ENCODE measurements at places on chromosomes 12 and 14.

GRCh38 chr12:43758247-43758727, 303 bp downstream of the PUS7L start:
- DNase-seq = no peak

GRCh38 chr12:80716696-80717469, at the start of gene MYF5:
TSS of gene MYF5 (plus strand) at chr12:80716912. CDS start at chr12:80717064, 152 bp downstream.
- DNase-seq = no peak

GRCh38 chr14:58941629-58942028, 246.8 kb upstream of the DAAM1 start:
- no peak for DNase-seq

DNA sequence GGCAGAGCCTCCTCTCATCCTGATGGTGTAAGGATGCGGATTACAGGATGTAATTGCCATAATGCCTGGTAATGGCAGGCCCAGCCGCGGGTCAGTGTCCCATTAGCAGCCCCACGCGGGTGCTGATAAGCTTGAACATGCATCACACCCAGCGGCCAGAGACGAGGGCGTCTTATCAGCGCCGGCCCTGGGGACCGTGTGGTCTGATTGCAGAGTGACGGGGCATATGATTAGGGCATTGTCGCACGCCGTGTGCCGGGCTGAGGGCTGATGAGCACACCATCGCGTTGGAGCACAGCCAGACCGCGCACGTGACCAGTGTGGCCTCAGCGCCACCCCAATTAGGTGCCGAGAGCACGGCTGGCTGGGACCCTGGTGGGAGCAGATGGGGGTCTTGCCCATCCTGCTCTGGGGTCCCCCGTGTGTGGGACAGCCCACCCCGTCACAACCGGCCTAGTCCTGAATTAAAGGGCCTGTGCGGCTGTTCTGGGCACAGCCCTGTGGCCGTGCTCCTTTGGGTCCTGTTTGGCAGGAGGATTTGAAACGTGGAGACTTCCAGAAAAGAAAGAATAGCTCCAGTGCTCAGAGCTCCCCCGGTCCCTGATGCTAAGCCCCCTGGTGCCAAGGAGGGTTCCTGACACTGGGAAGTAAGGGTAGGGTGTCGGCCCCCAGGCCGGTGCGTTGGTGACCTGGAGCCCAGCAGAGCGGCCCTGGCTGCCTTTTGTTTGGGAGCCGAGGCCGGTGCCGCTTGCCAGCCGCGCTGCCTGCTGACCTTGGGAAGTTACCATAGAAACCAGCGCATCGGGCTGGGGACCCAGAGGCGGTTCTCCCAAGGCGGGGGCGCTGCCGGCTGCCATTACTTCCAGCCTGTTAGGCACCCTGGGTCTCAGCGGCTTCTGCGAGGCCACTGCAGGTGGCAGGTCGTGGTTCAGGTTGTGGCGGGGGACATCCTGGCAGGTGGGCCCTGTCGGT, 20.7 kb downstream of the KIF26A start:
- no peak for DNase-seq

GRCh38 chr12:89087149-89087825, 265.0 kb downstream of the DUSP6 start:
- no peak for DNase-seq

Measured in omental fat pad (tissue), 4 donors.